Activated effector memory CD4-positive, alpha-beta T cell treated with anti-CD3 and anti-CD28 coated beads, Interleukin-2, amount 50 U/mL, for 16 hours (primary cell): ENCODE measurements at places on chromosomes 5 and 9.
A peak's percentile ranks its signal among the peaks of the same experiment; 100 is the strongest.

DNA sequence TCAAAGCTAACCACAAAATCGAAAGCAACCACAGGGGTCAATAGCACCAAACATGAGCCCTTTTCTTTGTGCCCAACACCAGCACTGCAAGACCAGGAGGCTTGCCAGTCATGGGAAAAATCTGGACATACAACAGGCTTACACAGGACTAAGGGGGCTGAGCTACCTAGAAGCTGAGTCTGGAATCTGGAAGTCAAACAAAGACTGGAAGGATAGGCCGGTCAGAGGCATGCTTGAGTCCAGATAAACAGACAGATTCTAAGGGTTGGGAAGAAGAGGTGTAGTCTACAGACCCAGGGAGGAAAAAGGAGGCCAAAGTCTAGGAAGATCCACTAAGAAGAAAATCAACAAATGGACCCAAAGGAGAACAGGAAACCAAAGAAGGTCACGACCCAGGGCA lies 73.3 kb downstream of the MYO10 start:
- DNase-seq = no peak

- DNase-seq = peak; percentile 52
Observed at GRCh38 chr9:93825348-93826115, 129.6 kb downstream of the BARX1 start.

GRCh38 chr5:134136771-134137170 lies 22.3 kb downstream of the TCF7 start:
- peak; percentile 61 for DNase-seq

GRCh38 chr5:180001742-180002141 lies 69.8 kb downstream of the RNF130 start:
- DNase-seq = no peak

- no peak for DNase-seq
Observed at GRCh38 chr5:180173875-180174586, 35.0 kb downstream of the RASGEF1C start.

- DNase-seq = no peak
Observed at GRCh38 chr9:80952363-80952922, 736.9 kb downstream of the TLE1 start.

DNA sequence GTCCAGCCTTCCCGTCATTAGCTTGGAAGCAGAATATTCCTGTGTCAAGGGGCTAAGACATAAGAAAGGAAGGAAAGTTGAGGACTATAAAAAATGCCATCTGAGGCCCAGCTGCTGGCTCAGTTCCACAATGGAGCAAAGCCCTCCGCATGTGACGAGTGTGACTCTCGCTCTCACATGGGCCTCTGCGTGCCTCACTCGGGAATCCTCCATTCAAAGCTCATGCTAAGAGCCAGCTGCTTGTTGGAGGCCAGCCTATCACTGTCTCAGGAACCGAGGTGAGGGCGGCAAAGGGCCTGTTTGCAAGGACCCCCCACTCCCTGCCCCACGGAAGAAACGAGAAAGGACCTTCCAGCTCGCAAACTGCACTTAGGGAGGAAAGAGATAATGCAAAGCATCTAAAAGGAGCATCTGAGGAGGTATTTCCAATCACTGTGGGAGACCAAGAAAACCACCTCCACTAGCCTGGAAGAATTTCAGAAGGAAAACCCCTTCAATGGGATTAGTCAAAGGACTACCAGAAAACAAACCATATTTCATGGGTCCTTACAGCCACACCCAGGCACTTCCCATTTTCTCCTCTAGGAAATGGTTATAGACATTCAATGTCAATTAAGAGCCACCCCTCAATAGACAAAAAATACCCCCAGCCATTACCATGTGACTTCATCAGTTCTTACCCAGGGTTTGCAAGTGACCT lies 95.3 kb downstream of the PRRT1B start:
- DNase-seq = no peak

DNA sequence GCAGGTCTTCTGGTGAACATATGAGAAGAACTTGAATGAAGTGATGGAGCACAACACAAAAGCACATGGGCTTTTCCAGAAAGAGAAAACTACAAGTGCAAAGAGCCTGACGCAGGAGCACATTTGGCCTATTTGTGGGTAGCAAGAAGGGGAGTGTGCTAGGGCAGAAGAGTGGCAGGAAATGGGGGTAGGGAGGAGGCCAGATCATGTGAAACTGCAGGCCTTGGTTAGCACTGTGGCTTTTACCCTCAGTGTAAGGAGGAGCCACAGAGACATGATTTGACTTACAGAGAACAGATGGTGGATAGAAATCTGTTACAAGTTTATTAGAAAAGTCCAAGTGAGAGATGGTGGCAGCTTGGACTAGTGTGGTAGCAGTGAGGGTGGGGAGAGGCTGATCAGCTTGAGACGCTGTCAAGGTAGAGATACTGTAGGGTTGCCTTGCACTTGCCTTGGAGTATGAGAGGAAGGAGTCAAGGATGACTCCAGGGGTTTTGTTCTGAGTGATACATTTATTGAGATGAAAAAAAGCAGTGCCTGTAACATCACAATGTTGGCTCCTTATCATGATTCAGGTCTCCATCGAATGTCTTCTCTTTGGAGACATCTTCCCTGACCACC lies 126.7 kb downstream of the PPP2R2B start:
- peak; percentile 70 for DNase-seq

DNA sequence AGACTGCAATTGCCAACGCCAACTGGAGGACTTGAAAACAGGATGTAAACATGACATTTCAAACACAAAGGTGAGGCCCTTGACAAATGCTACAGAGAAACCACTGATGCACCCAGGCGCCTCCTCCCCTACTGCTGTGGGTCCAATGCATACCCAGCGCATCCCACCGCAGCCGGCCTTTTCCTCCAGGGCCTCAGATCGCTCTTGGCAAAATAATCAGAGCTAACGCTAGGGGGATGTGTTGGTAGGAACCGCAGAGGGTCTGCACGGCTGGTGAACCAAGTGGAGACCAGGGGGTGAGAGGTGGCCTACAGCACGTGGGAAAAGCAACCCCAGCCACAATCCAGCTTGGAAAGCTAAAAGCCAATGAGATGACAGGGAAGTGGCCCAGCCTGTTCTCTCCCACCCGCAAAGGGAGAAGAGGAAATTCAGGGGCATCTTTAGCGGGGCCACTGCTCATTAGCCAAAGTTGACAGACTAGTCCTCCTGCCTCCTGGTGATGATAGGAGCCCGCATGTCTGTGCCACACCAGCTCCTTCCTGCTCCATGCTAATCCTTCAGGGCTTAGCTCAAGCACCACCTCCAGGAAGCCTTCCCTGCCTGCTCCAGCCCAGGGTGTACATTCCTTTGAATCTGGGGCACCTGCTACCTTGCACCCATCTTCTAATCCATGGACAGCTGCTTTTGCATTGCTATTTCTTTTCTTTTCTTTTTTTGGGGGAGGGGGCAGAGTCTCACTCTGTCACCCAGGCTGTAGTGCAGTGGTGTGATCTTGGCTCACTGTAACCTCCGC lies 5.9 kb downstream of the FAM163B start:
- DNase-seq = no peak

- no peak for DNase-seq
Observed at GRCh38 chr5:38749861-38750260, 96.0 kb upstream of the OSMR start.

DNA sequence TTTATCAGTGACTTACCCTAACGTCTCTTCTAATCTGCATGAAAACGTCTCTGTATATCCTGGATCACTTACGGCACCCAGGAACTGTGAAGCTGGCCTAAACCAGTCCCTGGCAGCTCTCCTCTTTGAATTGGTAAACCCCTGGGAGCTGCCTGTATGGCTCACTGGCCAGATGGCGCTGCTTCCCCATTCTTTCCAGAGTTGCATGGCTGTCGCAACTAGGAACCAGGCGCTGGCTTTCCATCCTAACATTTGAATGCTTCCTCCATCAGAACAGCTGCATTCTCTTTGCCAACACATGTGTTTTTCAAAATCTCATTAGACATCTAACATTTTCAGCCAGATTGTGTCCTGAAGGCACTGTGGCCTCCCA lies 8.0 kb upstream of the PCA3 start:
- no peak for DNase-seq

GRCh38 chr9:7150153-7150890 lies 392.5 kb downstream of the KDM4C start:
- no peak for DNase-seq

- DNase-seq = peak; percentile 65
Observed at GRCh38 chr9:126860757-126861466, 473 bp downstream of the ZBTB34 start.

- DNase-seq = peak; percentile 93
Observed at GRCh38 chr5:175517824-175518450, 39.6 kb downstream of the SFXN1 start.

DNA sequence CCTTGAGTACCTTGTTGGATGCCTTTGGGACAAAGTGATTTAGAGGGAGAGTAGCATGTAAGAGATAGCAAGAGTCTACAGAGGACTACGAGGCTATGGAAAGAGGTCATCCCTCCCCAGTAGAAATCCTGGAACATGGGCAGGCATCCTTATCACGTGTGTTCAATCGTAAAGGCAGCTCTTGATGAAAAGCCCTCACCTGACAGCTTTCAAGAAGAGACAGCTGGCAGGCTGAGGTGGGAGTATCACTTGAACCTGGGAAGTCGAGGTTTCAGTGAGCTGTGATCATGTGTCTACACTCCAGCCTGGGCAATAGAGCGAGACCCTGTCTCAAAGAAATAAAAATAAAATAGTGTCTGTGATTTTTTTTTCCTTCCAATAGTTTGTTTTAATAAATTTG lies 112.6 kb downstream of the PCSK5 start:
- DNase-seq = no peak

DNA sequence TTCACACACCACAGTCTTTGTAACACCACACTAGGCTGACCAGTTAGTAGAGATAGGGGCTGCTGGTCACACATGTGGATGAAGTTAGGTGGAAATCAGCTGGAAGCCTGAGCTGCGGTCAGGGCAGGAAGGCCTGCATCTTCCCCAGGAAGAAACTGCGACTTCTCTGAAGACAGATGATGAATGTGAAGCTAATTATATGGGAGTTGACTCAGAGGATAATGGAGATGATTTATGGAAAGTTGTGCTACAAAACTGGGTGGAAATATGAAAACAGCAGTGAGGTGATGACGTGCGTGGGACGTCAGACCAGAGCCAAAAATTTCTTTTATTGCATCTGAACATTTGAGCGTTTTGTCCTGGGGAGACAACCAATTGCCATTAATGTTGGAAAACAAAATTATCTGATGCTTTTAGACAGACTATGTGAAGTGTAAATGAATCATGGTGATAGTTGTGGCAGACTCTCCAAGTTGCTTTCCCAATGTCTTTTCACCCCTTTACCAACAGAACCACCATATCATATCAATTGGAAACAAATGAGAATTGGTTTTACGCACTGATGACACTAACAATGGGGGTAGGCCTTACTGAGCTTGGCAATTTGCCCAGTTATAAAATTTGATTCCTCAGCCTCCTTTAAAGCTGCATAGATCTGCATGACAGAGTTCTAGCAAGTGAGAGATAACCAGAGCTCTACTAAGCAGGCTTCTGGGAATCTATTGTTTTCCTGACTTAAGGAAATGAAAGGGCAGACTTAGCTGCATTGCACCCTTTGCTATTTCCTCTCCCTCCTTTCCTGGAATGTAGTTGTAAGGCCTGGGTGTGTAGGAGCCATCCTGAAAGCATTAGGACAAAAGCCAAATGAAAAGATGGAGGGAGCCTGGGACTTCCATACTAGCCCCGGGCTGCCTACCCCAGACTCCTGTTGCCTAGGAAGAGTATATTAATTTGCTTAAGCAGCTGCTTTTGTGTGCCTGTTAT lies 84.0 kb downstream of the RAB3C start:
- DNase-seq = no peak

- DNase-seq = no peak
Observed at GRCh38 chr5:125575891-125576505, 829.6 kb upstream of the ZNF608 start.

- no peak for DNase-seq
Observed at GRCh38 chr5:171157775-171158174, 151.3 kb upstream of the TLX3 start.

DNA sequence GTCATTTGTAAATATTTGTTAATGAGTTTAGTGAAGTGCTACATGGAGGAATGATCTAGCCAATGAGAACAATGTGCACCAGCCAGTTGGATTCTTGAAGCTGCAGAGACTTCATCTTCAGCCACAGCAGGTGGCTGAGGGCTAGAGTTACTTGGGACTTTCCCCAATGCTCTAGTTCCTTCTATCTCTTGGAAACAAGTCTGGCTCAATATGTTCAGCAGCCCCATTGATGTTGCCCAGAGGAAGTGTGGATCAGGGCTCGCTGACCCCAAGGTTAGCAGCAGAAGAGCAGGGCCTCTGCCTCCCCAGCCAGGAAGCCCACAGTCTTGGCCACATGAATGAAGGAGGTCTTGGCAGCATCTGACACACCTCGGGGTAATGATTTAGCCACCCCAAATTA lies 117.5 kb downstream of the SLC1A3 start:
- DNase-seq = no peak

- no peak for DNase-seq
Observed at GRCh38 chr5:127876384-127876783, 173.2 kb downstream of the CCDC192 start.

DNA sequence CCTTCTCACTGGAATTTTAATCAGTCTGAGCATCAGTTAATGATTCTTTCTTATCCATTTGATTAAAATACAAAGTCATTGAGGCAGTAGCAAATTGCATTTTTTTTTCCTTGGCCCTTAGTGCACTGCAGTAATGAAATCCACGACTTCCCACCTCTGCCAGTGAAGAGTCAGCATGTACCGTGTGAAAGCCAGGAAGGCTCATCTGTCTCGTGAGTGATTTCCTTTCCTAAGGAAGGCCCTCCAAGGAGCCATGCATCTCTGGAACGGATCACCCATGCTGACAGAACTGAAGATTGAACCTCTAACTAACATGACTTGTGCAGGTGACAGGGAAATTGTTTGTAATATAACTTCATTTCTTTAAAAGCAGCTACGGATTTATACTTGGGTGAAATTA lies 51.6 kb downstream of the MED10 start:
- DNase-seq = no peak

GRCh38 chr9:29873579-29873978 lies 2300.3 kb upstream of the C9orf72 start:
- DNase-seq = no peak

GRCh38 chr9:94210616-94211603 lies 48.2 kb upstream of the ZNF169 start:
- DNase-seq = no peak

GRCh38 chr5:172107571-172107970 lies 80.5 kb downstream of the STK10 start:
- no peak for DNase-seq

- DNase-seq = no peak
Observed at GRCh38 chr9:4855841-4856240, 63.1 kb downstream of the RCL1 start.

GRCh38 chr5:171899792-171900191 lies 106.6 kb downstream of the FBXW11 start:
- no peak for DNase-seq

GRCh38 chr5:153752890-153753289 lies 262.4 kb downstream of the GRIA1 start:
- no peak for DNase-seq

GRCh38 chr5:66307647-66308241 lies 163.6 kb downstream of the SREK1 start:
- no peak for DNase-seq

- DNase-seq = no peak
Observed at GRCh38 chr9:115531410-115532125, 413.6 kb upstream of the TNC start.

GRCh38 chr9:87340391-87340790 lies 157.3 kb upstream of the DAPK1 start:
- no peak for DNase-seq
